ENCODE measurements at places on chromosomes 13 and 19. TPM values are rescaled to one million over a fixed set of nuclear protein-coding genes. Genes with fewer than 3 reads are reported as not detected.

- DNase-seq = no peak
These were observed 10.1 kb upstream of the MBNL2 start for GRCh38 chr13:97212004-97212403.

OR7A10 gene
- total RNA-seq = not detected

DNA sequence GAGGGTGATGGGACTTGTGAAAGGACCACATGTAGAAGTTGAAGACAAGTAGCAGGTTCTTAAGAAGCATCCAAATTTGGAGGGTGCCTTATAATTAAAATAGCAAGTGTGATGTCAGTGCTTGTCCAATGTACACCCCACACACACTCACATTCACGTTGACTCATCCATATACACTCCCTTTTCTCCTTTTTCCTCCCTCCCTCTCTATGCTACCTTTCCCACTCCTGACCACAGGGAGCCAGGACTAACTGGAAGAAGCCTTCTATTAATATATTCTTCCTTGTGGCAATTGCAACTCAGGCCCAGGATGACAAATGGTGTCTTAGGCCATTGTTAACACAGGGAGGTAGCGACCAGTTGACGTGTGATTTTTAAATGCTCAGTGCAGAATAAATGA, 16.3 kb upstream of the GPR183 start:
- DNase-seq = no peak

PRR12 gene
- 2.5 TPM for total RNA-seq

DNA sequence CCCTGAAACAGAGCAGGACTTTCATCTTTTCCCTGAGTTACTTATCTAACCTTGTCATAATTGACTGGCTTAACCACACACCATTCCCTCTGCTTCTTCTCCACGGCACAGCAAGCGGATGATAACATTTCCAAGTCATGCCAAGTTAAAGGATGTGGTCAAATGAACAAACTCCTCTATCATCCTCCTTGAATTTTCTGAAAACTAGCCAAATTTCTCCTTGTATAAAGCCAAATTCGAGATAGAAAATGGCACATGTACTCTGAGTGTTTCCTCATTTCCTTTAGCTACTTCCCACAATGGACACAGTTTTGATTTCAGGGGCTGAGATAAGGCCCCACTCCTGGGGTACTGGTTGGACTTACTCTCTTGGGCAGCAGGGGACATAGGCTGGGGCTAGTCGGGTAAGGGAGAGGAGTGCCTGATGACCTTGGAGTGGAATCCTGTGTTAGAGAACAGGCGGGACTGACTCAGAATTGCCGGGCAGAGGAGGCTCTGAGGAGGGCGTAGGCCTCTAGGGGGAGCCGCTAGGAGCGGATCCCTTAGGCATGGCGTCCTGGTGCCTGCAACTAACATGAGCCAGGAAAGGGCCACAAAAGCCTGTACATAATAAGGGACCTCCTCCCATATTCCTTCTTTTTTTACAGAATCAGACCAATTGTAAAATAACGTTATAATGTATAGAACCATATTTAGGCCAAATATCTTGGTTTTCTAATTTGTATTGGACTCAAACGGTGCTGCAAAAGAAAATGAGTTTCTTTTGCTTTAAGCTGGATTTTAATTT, 20.3 kb upstream of the TMTC4 start:
- peak; percentile 75 for DNase-seq

DNA sequence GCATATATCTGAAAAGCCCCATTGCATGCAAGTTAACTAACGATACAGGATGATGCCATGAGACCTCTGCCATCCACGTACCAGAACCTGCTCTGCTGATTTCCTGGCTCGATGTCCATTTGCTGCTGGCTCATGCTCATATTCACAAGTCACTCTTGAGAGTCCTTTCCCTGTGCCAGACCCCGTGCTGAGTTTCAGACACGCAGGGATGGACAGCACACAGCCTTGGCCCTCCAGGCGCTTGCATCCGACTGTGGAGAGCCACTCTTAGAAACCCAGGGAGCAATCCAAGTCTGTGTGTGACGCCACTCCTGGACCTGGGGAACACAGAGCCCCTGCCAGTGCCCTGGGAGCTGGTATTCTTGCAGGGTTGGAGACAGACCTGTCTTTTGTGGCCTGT, 37.6 kb upstream of the TSHZ3 start:
- DNase-seq = no peak

Measured in Daoy (cell line).